Activated CD8-positive, alpha-beta memory T cell treated with anti-CD3 and anti-CD28 coated beads, Interleukin-2, amount 10 ng/mL, durations not matched to agents 7 days and 5 days (primary cell): ENCODE measurements at places on chromosomes 11 and 22.

- DNase-seq, result no peak
Measured at GRCh38 chr11:46108751-46109150, 12.5 kb downstream of the PHF21A start.

DNA sequence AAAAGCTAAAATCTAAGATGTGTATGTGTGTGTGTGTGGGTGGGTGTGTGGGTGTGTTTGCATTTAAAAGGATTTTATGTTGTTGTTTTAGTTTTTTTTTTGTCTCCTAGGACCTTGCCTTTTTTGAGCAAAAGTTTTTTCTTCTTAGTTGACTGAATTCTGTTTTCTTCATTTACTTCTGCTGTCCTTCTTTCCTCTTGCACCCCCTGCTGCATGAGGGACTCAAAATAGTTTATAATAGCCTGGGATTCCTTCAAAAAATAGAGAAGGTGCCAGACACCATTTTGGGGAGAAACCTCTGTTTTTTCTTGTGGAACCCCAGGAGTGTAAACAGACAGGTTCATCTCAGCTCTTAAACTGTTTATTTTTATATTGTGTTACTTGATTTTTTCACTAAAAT, 817.7 kb downstream of the TBC1D22A start:
- DNase-seq, result no peak

DNA sequence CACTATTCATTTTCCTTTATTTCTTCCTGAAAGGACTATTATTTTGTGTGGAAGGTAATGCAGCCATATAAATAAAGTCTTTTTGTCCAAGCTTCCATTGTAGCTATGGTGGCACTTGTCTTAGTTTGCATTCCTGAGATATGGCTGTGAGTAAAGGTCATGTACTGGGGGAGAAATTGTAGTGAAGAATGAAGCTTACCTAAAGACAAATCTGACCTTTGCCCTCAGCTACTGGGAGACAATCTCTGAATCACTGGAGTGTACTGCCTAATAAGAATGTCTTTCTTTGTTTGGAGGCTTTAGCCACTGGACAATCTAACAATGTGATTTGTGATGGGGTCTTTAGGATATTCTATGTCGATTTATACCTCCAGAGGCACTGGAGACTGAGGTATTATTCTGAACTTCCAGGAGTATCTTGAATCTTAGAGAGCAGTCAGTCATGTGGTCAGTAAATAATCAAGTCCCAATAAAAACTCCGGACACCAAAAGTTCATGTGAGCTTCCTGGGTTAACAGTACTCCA, 39.7 kb upstream of the OR5AK2 start:
- no peak for DNase-seq

DNA sequence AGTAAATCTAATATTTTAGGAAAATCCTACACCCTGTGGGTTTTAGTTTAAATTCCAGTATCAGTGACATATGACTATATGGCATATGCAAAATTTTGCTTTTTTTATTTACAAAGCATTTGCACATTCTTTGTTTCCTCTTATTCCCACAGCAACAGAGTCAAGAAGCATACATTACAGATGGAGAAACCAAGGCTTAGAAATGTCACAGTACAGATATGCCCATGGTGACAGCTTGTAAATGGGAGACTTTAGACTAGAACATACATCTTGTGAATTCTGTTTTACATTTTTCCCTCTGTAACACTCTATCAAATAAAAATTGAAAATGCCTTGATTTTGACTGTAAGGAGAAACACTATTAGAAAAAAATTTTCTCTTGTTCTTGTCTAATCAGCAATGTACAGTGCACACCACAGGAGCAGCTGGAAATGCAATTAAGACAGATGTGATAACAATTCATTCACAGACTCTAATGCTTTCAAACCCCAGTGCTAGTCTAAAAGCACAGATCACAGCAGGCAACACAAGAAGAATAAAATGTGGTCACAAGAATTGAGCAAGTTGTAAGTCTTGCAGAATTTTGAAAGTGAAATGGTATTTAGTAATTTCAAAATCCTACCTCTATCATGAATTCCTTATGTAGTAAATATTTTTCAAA, 375.9 kb downstream of the LUZP2 start:
- DNase-seq, result no peak

DNA sequence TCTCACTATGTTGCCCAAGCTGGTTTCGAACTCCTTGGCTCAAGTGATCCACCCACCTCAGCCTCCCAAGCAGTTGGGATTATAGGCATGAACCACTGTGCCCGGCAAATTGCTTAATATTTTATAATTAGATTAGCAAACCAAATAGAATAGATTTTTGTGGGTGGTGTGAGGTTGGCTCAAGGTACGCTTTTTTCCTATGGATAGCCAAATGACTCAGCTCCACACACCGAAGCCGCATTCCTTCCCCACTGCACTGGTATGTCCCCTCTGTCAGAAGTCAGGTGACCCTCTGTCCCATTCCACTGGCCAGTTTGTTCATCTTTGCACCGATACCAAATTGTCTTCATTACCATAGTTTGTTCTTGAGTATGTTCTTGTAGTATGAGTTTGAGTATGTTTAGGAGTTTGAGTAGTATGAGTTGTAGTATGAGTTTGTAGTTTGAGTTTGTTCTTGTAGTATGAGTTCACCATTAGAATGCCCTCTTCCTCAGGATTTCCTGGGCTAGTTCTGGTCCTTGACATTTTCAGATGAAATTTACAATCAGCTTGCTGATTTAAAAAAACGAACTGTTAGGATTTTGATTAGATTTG, 19.4 kb downstream of the SUSD2 start:
- no peak for DNase-seq

- DNase-seq, result no peak
Measured at GRCh38 chr11:131168839-131169713, 201.3 kb upstream of the NTM start.

DNA sequence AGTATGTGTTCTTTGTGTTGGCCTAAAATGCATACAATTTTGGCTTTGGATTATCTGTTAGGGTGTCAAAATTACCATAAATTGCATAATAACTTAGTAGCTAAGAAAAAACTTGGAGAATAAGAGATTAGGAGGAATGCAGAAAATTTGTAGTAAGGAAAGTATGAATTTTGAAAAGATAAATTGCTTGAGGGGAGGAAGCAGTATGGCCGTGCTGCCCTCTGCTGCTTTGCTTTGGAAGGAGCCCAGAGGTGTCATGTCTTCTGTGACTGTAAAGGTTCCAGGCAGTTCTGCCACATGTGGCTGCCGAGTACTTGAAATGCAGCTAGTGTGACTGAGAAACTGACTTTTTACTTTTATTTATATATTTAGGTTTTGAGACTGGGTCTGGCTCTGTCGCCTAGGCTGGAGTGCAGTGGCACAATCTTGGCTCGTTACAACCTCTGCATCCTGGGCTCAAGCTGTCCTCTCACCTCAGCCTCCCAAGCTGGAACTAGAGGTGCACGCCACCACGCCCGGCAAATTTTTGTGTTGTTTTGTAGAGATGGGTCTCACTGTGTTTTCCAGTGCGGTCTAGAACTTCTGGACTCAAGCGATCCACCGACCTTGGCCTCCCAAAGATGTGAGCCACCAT, 1.8 kb downstream of the ADSL start:
- DNase-seq, result peak; percentile 83

DNA sequence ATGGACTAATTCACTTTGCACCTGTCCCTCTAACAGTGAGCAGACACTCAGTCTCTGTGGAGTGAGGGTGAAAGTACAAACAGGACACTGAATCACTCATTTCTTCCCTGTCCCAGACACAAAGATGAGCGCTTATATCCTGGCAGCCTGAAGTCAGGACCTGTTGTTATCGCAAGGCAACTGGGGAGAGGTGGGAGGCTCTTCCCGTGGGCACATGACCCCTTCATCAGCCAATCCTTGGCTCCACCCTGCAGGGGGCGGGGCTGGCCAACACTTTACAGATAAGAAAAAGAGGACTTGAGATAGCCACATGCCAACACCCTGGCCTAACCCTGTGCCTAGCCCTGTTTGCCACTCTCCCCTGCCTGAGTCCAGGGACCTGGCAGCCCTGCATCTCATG, 29.5 kb upstream of the TESMIN start:
- DNase-seq, result no peak

- peak; percentile 61 for DNase-seq
Measured at GRCh38 chr11:63767565-63768236, 874 bp downstream of the ZFTA start.

DNA sequence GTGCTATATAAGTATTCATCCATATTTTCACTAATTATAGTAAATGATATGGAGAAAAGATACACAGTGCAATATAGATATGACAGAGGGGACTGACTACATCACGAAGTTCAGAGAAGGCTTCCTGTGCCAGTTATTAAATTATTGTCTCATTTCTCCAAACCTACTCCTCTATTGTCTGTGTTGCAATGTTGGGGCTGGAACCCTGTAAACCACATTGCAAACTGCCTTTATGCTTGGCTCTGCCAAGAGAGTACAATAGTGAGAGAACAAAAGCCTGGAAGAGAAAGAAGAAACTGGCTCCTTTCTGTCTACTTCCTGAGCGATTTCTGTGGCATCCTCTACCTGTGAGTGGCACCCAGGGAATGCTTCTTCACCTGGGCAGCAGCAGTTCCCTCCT, 46.4 kb downstream of the ME3 start:
- DNase-seq, result no peak

DNA sequence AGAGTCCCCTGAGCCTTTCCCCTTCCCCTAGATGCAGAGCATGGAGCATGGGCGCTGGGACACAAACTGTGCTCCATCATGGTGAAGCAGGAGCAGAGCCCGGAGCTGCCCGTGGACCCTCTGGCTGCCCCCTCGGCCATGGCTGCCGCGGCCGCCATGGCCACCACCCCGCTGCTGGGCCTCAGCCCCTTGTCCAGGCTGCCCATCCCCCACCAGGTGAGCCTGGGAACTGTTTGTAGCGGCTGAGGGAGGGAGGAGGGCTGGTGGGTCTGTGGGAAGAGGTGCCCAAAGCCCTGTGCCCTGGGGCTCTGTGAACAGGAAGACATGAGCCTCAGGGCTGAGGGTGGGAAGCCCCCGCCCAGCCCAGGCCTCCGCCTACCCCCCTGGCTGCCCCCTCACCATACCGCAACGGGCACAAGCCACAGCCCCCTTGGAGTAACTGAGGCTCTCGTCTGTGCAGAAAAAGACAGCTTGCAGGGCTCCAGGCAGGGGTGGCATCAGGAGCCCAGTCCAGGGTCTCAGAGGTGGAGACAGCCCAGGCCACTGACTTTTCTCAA, 30.4 kb downstream of the CREB3L1 start:
- DNase-seq, result no peak

GRCh38 chr11:33291004-33291777, 34.0 kb downstream of the HIPK3 start:
- no peak for DNase-seq

DNA sequence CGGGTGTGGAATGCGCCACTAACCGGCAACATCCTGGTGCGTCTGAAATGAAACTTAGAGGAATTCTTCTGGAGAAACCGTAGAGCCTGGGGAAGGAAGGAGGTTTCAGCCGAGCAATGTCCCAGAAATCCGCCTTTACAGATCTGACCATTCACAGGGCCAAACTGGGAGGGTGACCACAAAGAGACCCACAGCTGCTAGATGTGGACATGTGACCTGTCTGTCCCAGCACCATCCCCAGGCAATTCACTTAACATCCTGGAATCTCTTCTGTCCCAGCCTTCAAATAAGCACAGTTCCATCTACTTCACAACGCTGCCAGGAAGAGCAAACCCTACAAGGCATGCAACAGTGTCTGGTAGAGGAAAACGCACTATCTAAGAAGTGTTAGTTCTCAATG, 9.8 kb downstream of the MCAT start:
- no peak for DNase-seq

DNA sequence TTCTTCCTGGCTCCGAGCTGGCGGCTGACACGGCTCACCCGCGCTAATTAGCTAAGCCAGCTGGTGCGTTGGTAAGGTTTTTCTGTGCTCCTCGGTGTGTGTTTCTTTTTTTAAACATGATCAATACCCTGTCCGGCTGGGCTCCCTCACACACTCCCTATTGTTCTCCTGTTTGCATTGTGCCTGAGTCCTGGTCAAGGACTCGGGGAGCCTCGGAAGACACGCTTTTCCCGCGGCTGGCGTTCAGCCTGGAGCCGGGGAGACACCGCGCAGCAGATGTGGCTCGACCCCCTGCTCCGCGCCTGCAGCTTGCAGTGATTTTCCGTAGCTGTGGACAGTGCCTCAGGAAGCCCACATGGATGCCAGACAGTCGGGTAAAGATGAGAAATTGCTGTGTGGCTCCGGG, 454.9 kb upstream of the CADM1 start:
- no peak for DNase-seq

- DNase-seq, result no peak
Measured at GRCh38 chr22:36968249-36968964, 50.8 kb downstream of the TST start.

DNA sequence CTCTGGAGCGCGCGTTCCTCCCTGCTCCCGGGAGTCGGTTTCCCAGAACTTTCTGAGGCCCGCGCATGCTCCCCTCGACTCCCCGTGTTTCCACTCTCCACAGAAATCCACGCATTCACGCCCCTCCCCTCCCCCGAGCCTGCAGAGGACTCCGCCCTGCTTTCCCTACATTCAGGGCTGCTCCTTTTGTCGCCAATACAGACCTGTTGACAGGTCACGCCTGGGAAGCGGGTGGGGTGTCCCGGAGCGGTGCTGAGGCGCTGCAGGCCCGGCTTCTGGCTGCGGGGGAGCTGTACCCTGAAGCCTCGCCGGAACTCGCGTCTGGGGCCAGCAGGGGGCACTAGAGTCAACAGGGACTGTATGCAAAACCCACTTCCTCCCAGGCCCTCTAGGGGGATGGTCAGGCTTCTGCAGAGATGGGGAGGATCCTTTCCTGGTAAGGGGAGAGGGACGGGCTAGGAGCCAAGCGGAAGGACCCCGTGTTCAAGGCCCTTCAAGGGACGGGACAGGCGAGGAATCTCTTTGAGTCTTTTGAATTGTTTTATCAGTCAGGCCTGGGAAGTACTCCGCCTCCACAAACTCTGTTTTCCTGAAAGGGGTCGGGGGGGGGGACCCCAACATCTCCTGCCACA, at the start of gene PRAME:
Gene PRAME (minus strand): TSS at position 294 of the 632 bp plus-strand sequence. CDS start 2,433 bp downstream, outside the sequence.
- peak; percentile 88 for DNase-seq
